ENCODE measurements at places on chromosomes 11 and 22.

- no peak for DNase-seq
These were observed 9.3 kb downstream of the ATP5MGL start for GRCh38 chr22:42630901-42631602.

GRCh38 chr22:50027639-50028537 lies 15.3 kb upstream of the IL17REL start:
- DNase-seq: peak; percentile 61

DNA sequence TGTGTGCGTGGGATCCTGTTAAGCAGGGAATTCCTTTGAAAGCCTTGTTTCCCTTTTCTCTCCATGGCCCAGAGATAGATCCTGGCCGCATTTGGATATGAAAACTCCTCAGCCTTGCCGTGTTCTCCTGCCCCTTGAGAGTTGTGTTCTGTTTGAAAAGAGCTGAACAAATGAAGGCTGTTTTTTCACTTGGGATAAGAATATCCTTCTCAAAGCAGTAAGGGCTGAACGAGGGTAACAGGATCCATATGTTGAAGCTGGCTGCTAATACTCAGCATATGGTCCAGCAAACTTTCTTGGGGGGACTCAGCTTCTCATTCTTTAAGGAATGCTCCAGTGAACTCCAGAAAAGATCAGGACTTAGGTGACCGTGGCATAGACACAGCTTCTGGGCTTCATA lies 114.5 kb upstream of the TTC12 start:
- no peak for DNase-seq

DNA sequence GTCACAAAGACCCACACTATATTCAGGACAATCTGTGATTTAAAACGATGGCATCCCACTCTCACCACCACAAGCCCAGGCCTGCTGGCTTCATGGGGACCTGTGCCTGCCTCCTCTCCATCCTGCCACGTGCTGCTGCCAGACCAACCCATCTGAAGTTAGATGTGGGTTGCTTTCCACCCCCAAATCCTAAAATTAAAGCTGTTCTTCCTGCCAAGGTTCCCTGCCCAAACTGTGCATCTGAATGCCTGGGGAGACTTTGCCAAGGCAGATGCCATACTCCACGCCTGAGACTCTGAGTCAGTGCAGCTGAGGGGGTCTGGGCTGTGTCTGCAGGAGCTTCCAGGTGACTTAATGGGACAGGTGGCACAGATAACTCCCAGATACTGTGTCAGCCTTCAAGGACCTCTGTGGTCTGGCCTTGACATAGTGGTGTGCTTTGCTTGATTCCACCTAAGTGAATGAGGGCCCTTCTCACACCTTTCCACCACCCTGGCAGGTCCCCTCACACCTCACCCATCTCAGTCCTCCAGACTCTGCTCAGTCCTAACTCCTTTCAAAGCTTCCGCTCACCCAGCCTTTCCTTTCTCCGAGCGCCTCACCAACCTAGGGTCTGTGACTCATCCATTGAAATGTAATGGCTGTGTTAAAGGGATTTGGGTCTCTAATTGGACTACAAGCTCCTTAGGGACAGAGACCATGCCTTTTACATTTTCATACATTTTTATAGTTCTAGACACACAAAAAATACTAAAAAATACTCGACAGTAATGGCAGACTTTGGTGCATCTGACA lies 18.6 kb downstream of the ADAMTS8 start:
- DNase-seq: no peak

DNA sequence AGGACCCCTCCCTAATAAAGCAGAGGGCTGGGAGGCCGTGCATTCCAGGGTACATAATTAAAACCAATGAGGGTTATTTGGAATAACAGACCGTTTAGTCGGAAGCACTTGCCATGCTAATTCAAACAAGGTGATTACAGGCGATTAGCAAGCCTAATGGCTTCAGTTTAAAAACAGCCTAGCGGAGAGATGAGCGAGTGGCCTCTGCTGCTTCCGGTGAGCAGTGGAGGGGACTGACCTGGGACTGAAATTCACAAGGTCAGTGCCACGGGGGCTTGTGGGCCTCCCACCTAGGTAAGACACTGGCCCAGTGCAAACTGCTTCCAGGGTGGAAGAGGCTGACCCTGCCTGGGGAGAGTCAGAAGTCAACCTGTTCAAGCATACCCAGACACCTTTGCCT lies 56.8 kb upstream of the ALX4 start:
- no peak for DNase-seq

DNA sequence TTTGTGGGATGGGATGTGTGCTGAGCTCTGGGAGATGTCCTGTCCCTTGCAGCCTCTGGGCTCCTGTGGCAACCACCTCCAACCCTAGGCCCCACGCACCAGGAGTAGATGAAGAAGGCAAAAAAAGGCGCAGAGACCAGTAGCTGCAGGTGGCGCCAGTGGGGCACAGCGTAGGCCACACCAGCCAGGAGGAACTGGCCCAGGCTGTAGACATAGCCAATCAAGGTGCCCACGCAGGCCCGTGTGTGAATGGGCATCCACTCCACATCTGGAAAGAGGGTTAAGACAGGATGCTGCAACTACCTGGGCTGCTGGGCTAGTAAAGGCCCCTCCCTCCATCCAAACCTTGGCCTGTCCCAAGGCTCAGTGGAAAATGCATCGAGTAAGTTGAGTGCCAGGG lies 3.0 kb downstream of the SLC22A6 start:
- DNase-seq: no peak

- no peak for DNase-seq
These were observed 1013.0 kb downstream of the OPCML start for GRCh38 chr11:132519241-132519815.

- no peak for DNase-seq
These were observed 4.1 kb downstream of the ST3GAL4 start for GRCh38 chr11:126359431-126360048.

- DNase-seq: no peak
These were observed 72.2 kb downstream of the CCDC73 start for GRCh38 chr11:32722255-32722654.

DNA sequence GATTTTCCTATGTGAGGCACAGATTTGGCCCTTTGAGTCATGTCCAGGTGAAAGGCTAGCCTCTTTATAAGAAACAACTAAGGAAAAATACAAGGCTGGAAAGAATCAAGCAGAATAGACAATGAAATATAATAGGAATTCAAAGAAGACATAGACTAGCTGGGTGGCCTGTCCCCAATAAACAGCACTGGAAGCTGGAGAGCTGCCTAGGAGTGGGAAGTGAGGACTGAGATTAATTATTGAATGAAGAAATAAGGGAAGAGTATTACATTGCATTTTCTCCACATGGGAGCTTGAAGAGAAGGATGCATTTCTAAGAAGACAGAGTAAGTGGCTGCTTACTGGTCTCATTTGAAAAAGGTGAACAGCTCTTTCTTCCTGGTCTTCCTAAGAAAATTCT lies 100.0 kb downstream of the CCDC34 start:
- DNase-seq: no peak

GRCh38 chr11:64489831-64490441 lies 101.1 kb upstream of the SLC22A12 start:
- peak; percentile 7 for DNase-seq

- DNase-seq: no peak
These were observed 41.9 kb upstream of the EMID1 start for GRCh38 chr22:29163808-29164207.

DNA sequence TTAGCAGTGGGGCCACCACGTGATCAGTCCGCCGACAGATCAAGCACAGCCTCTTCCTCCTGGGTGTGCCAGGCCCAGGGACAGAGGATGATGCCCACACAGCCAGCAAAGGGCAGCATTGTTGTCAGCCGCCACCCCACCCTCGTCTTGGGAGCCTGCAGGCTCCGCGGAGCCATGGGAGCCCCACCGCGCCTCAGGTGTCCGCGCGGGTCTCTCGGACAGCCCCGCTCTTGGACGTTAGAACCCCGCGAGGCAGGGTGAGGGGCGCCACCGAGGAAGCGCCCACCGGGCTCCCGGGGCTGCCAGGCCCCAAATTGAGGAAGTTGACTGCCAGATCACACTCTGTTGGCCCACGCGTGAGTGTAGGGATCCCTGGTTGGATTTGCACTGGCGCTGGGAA lies 83.9 kb upstream of the MS4A8 start:
- no peak for DNase-seq

DNA sequence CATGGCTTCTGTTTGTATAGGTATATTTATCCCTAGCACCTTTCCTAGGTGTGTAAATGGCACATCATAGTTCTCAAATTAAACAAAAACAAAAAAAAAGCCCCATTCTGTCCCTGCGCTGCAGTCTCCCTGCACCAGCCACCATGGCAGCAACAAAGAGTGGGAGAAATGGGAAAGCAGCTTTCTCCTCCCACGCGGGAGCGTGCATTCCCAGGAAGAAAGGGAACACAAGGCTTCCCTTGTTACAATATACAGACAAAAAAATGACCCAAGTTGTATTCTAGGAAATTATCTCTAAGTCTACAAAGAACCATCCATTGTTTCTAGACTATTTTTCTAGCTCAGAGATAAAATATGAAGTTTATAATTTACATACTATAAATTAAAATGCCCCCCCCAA lies 16.1 kb upstream of the TMPRSS5 start:
- DNase-seq: no peak

GRCh38 chr11:128772814-128773213 lies 78.9 kb downstream of the FLI1 start:
- peak; percentile 62 for DNase-seq

DNA sequence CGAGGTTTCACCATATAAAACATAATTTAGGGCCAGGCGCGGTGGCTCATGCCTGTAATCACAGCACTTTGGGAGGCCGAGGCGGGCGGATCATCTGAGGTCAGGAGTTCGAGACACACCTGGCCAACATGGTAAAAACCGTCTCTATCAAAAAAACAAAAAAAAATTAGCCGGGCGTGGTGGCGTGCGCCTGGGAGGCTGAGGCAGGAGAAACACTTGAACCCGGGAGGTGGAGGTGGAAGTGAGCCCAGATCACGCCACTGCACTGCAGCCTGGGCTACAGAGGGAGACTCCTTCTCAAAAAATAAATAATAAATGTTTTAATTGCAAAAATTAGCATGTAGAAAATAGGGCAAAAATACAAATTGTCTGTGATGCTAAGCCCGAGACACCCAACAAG lies 993 bp upstream of the SFI1 start:
- DNase-seq: no peak

GRCh38 chr11:3139481-3140290 lies 25.4 kb downstream of the OSBPL5 start:
- DNase-seq: no peak

DNA sequence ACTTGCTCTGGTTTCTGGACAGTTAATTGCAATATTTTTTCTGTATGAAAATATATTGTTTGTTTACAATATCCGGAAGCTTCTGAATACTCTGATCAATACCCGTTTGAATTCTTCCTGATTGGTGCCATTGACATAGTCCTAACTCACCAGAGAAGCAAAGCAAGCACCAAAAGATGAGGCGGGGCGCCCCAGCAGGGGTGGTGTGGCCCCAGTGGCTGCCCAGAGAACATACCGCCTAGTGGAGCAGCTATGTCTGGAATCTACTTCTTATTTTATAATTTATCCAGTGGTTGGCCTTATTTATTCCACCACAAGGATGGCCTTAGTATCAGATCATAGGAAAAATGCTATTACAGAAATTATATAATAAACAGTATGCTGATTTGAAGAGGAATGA lies 610.7 kb downstream of the JRKL start:
- no peak for DNase-seq

DNA sequence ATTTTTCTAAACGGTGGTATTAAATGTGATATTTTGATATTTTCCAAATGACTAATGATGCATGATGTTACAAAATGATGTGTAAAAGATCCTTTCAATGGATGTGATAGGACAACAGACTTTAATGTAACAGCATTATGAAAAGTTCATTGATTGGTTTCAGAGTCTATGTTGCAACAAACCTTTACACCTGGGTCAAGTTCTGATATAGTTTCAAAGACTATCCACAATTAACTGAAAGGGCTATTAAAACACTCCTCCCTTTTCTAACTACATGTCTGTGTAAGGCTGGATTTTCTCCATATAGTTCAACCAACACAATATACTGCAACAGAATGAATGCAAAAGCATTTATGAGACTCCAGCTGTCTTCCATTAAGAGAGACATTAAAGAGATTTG lies 35.7 kb downstream of the SMCO4 start:
- no peak for DNase-seq

GRCh38 chr11:1750840-1751530 lies 590 bp upstream of the IFITM10 start:
- DNase-seq: no peak

GRCh38 chr11:109971184-109971523 lies 122.0 kb upstream of the ZC3H12C start:
- no peak for DNase-seq

DNA sequence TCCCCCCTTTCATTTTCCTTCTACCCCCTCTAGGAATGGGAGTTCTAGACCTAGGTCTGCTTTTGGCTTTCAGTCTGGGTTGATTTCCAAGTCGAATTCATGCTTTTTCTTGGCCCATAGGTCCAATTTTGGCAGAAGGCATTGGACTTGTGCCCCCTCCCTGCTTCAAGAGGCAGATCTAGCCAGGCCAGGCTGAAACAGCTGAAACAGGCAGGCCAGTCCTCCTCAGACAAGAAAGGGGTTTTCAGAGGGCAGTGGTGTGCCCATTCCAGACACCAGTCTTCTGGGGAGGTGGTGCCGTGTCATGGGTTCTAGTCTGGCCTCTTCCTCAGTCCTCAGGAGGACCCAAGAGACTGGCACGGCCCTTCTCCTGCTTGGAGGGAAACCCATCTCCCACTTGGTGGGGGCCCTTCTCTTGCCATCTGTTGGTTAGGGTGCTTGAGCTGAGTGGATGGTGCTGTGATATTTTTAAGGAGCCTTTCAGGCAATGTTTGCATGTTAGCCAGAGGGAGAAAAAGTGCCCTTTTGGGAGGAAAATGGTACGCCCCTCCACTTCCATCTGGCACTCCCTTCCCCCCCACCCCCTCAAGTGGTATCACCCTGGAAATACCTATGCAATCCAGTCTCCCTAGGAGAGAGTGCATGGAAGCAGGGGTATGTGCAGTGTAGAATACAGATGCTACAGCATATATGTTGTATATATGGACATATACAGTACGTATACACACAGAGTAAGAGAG lies 53.6 kb downstream of the SYT13 start:
- DNase-seq: no peak

- no peak for DNase-seq
These were observed 19.3 kb downstream of the OR52A5 start for GRCh38 chr11:5118893-5119292.

DNA sequence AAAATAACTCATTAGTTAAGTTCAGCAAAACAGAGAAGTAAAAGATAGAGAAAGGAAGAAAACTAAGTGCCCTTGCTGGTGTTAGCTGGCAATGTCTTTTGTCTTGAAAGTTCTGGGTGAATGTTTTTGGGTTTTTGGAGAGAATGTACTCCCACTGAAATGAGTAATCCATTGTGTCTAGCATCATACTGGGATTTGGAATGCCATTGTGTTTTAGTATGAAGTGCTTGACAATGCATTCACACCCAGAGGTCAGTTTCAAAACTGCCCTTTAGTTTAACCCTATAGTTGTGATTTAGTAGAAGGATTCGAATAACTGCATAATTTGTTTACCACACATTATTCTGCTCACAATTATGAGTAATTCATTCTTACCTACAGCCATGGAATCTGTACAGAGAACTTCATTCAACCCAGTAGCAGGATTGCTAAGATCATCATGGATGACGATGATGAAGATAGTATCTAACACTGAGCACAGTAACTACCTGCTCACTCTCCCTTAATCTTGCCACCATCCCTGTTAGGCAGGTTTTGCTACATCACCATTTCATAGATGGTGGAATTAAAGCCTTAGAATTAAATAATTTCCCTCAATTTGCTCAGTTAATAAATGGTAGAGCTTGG lies 33.9 kb downstream of the MAML2 start:
- DNase-seq: no peak

Data from CD4-positive, alpha-beta T cell treated with Interleukin-2 at 100 ng/mL for 4 hours (primary cell).